HT1080 (cell line): ENCODE measurements at places on chromosomes 13 and 19.

GRCh38 chr19:31906111-31906871 lies 439.1 kb upstream of the ZNF507 start:
- DNase-seq, result no peak

DNA sequence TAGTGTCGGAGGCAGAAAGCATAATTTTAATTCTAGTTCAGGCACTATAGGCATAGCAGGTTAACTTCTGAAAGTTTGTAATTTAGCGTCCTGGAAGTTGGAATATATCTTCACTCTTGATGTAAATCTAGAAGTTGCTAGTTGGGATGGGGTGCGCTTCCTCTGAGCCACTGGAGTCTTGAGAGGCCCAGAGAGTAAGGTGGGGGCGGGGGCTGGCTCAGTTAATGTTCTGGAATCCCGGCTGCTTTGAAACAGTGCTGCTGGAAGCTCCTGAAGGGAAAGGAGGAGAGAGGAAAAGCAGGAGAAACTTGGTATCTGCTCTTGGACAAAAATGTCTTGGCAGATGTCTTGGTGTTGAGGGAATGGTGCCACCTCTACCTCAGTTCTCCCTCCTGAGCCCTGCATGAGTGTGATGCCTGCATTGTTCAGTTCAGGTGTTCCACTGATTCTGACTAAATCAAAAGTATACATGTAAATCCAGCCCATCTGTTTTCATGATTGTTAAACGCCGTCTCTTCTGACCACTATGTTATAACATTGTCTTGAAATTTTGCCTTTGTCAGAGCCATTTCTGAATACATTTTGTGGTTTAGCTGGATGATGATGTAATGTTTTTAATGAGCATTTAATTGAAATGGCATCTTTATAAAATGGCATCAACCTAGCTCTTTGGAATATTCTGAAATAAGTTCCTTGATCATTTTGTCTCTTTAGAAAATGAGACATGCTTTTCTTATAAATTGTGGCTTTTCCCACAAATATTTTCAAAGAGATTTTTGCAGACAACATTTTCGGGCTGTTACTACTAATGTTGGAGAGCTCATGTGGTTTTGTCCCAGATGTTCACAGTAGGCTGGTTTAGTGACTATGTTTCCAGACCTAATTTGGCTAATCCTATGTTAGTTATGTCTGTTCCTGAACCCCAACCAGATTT lies 202.7 kb downstream of the SHISA2 start:
- DNase-seq, result no peak

DNA sequence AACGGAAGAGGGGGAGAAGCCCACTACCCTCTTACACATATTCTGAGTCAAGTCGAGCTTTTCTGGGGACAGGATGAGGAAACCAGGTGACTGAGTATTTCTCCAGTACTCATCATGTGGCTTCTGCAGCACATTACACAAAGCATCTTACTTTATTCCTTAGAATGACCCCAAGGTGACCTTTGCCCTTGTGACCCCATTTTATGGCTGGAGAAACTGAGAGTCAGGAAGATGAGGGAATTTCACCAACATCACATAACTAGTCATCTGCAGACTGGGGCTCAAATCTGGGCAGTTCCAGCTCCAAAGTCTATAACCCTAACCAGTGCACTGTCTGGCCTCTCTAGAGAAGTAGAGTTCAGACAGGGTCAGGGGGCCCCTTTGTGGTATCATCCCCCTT lies 707.0 kb downstream of the UQCRFS1 start:
- no peak for DNase-seq

- peak; percentile 65 for DNase-seq
Measured at GRCh38 chr13:97367016-97367822, 66.8 kb upstream of the RAP2A start.

GRCh38 chr19:58394821-58395219 lies 636 bp upstream of the RNF225 start:
- no peak for DNase-seq

DNA sequence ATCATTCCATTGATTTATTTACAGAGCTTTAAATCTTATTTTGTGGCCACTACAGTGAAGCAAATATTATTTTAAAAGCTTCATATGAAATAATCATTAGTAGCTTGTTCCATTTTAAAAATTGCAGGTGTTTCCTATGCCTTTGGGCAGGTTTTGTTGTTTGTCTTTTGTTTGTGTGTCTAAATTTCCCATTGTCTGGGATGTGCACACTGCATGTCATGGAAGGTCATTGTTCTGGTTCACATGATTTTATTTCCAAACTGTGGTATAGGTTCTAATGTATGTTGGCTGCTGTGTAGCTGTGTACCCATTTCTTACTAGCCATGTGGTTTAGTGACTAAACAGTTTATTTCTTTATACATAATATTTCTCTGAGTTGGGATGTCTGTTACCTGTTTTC lies 65.6 kb downstream of the COL4A2 start:
- no peak for DNase-seq

- peak; percentile 78 for DNase-seq
Measured at GRCh38 chr19:1863638-1864479, 480 bp upstream of the KLF16 start.

- no peak for DNase-seq
Measured at GRCh38 chr13:60663788-60664187, 266.8 kb downstream of the TDRD3 start.

GRCh38 chr19:40862785-40863184 lies 12.5 kb upstream of the CYP2A6 start:
- peak; percentile 9 for DNase-seq

- no peak for DNase-seq
Measured at GRCh38 chr19:9793071-9793591, 24.6 kb upstream of the ZNF846 start.

DNA sequence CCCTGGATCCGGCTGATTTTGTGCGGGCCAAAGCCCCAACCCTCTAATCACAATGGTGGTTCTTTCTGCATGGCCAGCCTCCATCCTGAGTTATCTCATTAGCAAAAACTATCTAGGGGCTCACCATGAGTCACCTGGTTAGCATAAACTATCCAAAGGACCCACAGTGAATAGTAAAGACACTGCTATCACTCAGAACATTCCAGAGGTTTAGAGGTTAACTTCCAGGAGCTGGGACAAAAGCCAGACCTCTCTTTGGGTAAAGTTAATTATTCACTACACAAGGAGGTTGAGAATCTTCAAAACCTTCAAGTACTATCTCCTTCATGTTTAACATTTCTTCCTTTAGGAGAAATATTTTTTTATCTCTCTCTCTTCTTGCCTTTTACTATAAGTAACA lies 18.8 kb upstream of the PPP5C start:
- no peak for DNase-seq

DNA sequence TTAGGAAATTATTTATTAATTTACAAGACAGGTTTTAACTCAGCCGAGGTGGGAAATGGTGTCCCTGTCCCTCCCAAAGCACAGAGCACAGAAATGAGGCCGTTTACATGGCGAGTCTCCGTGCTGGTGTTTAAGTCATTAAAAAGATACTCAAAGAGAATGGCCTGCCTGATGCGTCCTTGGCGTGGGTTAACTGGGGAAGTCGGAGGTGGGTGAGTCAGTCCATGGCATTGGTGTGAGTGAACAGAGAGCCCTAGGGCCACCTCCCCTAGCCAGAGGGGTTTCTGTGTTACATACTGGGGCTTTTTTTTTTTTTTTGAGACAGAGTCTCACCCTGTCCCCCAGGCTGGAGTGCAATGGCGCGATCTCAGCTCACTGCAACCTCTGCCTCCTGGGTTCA lies 3.9 kb downstream of the FEM1A start:
- DNase-seq, result no peak

DNA sequence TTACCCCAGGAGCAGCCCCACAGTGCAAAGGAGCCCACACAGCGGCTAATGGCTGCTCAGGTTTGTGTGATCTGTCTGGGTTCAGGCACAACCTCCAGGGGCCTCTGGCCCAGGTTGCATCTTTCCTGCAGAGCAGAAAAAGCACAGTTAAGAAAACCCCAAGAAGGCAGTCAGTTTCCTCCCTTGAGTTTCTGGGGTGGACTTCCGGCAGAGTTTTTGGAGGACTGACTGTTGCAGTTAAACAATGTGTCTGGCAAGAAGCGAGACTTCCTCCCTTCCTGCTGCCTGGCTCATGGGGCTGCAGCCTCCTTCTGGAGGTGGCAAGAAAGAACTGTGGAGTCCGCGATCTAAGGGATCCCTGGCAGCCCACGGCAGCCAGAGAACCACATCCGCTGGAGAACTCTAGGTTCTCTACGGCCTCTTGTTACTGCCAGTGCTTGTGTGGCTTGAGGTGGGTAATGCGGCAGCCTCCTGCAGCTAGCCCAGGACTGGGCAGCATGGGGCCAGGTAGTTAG lies 114.4 kb downstream of the ZDHHC20 start:
- DNase-seq, result peak; percentile 10

DNA sequence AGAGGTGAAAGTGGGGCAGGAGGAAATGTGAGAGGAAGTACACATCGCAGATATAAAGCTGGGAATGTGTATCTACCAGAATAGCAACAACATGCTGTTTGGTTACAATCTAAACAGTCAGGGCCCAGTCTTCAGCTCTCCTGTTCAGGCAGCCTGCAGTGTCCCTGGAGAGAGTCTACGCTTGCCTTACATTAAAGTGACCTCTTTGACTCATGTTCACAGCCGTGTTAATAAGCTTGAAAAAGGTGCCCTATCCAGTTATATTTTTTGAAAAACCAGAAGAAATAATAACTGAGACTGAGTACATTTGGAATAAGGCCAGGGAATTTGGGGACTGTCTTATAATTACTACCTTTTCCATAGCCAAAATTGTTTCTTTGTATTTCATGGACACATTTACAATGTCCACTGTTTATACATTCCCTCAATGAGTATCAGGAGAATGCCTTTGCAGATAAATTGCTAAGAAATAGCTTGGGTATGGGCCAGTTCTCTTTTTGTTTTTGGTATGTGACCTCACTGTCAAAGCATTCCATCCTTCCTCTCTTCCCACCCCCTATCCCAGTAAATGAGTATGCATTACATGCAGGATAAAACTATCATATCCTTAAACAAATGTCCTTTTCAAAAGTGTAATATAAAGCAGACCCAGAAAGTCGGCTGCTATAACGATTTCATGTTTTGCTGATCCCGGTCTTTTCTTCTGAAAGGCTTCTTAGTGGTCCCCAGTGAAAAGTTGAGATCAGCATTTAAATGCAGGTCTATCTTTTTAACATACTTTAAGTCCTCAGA lies 82.6 kb downstream of the PCDH9 start:
- peak; percentile 58 for DNase-seq

GRCh38 chr13:99339736-99340397 lies 32.7 kb upstream of the GPR183 start:
- no peak for DNase-seq

DNA sequence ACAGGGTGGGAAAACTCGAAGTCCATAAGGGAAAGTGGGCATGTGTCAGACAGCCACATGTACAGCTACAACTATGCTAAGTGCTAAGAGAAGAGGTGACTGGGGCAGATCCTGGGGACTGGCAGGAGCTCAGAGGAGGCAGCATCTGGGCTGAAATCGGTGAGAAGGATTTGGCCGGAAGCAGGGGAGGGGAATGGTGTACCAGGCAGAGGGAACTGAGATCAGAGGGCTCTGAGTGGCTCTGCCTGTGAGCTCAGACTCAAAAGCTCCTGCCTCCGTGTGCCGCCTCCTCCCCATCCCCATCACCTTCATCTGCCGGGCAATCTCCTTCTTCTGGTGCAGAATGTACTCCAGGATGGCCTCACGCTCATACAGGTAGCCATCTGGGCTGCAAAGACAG lies 21.8 kb downstream of the NOSIP start:
- no peak for DNase-seq

DNA sequence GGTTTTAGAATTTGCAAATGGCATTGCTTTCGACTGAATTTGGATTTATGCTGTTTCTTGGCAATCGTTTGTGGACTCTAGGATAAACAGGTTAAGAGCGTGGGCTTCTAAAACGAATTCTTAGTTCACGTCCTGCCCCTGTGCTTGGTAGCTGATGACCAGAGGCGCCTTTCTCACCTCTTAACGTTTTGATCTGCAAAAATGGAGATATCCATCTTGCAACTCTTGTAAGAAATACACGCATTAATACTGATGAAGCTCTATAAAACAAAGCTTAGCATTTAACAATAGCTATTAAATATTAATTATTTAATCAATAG lies 580 bp upstream of the KATNAL1 start:
- no peak for DNase-seq

DNA sequence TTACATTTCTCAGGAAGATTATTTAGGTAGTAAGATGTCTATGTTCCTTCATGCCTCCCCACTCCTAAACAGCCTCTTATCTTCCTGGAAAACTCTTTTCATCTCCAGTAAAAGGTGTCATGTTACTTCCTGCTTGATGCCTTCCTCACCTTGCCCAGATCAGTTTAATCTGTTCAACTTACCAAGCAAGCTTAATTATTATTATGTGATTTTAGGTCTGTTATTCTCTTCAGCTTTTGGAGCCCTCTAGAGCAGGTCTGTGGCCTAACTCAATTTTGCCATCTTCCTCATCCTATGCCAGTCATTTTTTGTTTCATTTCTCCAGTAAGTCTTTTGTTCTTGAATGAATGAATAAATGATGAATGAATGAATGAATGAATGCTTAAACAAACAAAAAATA lies 528.4 kb downstream of the DCT start:
- no peak for DNase-seq

GRCh38 chr19:41447732-41448332 lies 4.9 kb downstream of the ERICH4 start:
- DNase-seq, result no peak

DNA sequence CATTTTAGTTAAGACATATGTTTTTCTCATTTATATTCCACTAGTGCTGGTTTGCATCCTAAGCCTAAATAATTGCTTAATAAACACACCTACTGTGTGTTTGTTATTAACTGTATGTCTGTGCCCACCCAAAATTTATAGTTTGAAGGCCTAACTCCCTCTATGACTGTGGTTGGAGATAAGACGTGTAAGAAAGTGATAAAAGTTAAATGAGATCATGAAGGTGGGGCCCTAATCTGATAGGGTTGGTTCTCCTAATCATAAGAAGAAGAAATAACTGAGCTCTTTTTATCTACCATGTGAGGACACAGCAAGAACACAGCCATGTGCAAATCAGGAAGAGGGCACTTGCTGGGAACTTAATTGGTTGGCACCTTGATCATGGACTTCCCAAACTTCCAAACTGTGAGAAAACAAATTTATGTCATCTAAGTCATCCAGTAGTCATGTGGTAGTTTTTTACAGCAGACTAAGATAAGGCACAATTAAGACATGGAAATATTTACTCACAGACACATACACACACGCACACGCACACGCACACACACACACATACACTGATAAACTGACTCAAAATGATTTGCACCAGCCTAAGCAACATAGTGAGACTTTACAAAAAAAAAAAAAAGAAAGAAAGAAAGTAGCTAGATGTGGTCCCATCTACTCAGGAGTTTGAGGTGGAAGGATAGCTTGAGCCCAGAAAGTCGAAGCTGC lies 662.1 kb downstream of the PCDH9 start:
- no peak for DNase-seq

GRCh38 chr19:40687525-40688016 lies 2.9 kb downstream of the NUMBL start:
- no peak for DNase-seq

DNA sequence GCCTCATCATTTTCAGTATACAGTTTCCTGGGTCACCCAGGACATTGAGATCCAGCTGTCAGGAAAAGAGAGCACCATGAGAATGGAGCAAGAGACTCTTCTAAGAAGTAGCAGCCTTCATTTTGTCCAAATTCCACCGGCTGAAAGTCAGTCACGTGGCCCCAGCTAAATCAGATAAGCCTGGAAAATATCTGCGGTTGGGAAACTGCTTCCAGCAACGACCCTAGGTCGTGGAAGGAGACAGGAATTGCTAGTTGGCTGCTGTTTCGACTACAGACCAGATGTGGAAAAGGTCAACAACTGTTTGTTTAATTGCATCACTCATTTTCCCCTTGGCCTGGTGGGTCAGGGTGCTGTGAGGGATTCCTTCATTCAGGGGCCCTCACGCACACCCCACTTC lies 107.0 kb downstream of the ZNF536 start:
- no peak for DNase-seq
